ENCODE measurements at places on chromosomes 3 and 15. TPM values are rescaled to one million over a fixed set of nuclear protein-coding genes. Genes with fewer than 3 reads are reported as not detected.

The TMC3 gene
- total RNA-seq = 0.14 TPM

The TEX264 gene
- 37.7 TPM for total RNA-seq

The RBP2 gene
- total RNA-seq = not detected

The FETUB gene
- total RNA-seq = not detected

The IL5RA gene
- total RNA-seq = 2.2 TPM

The GHSR gene
- total RNA-seq = not detected

The RAF1 gene
- 138 TPM for total RNA-seq

The CCDC71 gene
- 15.0 TPM for total RNA-seq

The ADCY5 gene
- total RNA-seq = 125 TPM

DNA sequence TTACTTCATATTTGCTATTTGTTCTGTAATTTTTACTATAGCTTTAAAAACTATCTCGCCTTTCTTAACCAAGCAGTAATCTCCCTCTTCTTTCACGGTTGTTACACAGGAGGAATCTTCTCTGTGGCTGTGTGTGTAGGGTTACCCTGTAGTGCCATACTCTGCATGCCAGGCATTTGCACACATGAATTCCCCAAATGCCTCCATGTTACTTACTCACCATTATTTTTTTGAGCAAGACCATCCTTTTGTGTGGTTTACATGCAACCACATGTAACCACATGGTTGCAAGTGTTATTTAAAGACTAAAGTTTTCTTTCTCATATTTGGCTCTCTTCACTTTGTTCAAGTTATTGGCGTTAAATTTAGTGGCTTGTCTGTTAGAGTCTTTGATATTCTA lies 45.5 kb downstream of the HPS3 start:
- no peak for DNase-seq

DNA sequence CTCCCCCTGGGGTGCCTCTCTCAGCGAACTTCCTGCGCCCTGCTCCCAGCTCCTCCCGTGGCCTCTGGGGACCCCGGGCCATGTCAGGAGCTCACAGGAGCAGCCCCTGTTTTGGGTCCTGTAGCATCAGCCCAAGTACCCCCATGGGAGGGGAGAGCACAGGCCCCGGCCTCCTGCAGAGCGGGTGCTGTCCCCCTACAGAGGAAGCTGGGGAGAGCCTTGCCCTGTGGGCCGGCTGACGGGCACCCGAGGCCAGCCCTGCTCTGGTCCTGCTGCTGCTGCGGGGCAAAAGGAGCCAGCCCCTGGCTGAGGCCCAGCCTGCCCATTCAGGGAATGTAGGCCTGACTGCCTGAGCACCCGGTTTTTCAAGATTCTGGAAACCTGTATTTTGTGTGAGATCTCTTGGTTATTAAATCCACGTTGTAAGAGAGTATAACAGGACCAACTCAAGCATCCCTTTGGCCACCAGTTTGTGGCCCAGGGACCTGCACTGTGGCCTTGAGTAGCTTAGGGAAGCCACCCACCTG lies 12.4 kb downstream of the PLXNA1 start:
- no peak for DNase-seq

DNA sequence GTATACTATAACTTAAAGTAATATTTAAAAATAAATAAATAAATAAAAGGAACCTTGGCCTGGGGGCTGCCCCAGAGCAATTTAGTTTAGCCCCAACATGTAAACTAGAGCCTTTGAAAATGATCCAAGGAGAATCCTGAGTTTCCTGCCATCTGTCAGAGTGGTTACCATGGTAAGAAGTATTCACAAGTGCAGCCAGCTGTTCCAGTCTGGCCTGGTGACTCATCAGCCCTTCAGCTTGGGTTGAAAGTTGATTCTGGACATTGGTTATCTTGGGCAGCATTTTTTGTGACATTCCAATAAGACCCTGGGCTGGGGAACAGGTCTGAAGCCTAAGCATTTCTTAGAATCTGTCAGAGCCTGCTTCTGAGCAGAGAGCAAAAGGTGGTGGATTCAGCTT lies 72.7 kb upstream of the LRTM1 start:
- no peak for DNase-seq

GRCh38 chr3:97763586-97764406 lies 762 bp upstream of the ARL6 start:
- DNase-seq = no peak

DNA sequence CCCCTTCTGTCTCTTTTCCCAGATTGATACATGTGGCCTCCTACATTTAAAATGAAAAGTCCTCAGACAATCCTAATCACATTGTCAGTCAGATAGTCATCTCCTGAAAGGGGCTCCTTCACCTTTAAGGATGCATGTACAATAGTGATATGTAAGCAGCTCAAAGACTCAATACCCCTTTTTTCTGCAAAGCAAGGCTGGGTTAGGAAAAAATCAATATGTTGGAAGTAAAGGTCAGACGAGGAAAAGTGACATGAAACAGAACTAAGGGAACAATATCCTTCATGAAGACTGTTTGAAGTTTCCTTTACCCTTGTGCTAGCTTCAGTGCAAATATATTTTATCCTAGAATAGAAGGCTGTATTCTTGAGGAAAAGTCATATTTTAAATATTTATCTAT lies 539.3 kb downstream of the NR2F2 start:
- no peak for DNase-seq

DNA sequence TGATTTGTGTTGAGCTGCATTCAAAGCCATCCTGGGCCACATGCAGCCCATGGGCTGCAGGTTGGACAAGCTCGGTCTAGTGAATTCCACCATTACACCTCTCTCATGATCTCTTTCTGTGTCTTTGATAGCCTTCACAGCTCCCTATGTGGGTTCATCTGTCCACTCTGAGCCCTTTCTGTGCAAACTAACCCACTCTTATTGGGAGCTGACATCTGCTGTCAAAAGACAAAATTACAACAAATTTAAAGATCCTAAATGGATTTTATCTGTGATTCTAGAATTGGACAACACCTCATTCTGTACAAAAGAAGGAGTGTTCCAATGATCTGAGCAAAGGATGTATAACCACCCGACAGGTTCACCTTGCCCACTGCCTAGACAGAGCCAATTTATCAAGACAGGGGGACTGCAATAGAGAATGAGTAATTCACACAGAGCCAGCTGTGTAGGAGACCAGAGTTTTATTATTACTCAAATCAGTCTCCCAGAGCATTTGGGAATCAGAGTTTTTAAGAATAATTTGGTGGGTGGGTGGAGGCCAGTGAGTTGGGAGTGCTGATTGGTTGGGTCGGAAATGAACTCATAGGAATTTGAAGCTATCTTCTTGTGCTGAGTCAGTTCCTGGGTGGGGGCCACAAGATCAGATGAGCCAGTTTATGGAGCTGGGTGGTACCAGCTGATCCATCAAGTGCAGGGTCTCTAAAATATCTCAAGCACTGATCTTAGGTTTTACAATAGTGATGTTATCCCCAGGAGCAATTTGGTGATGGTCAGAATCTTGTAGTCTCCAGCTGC lies 2.6 kb upstream of the XYLB start:
- no peak for DNase-seq

GRCh38 chr3:190101320-190102011 lies 19.2 kb downstream of the P3H2 start:
- DNase-seq = no peak

- DNase-seq = no peak
These were observed 51.8 kb downstream of the CHCHD6 start for GRCh38 chr3:126755866-126756265.

GRCh38 chr3:172673210-172673679 lies 37.6 kb downstream of the NCEH1 start:
- DNase-seq = peak; percentile 55

- no peak for DNase-seq
These were observed 15.7 kb downstream of the UQCC5 start for GRCh38 chr3:52552089-52552488.

GRCh38 chr3:194536871-194537637 lies 50.3 kb upstream of the ATP13A3 start:
- no peak for DNase-seq

DNA sequence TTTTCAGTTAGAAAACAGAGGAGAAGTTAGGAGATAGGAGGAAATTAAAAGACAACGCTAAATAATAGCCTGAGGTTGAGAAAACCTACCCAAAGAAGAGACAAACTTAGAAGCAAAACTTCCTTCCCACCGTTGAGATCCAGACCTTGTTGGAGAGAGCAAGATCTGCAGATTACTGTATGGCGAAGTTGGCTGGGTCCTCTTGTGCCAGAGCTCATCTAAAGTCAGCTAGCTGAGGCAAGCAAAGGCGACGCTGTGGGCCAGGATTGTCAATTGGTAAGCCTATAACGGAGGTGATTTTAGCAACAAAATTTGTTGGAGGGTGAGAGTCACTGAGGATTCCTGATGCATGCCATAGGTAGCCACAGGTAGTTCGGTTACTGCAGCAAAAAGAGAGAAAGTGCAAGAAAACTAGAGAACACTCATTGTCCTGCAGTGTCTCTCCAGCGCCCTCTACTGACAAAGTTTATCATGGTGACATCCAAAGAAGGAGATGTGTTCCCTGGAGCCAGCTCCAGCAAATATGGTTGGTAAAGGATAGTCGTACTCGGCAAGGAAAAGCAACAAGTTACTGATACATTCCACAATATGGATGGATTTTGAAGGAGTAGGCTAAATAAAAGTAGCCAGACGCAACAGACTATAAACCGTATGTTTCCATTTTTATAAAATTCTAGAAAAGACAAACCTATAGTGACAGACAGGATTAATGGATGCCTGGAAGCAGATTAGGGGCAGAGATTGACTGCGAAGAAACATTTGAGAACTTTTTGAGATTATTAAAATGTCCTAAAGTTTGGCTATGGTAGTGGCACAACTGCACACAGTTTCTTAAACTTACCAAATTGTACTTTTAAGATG lies 9.8 kb upstream of the OR5K4 start:
- DNase-seq = peak; percentile 21

- peak; percentile 91 for DNase-seq
These were observed 704 bp downstream of the DLG1 start for GRCh38 chr3:197297476-197298340.

- DNase-seq = no peak
These were observed 64.9 kb upstream of the SPRED1 start for GRCh38 chr15:38187630-38188313.

- no peak for DNase-seq
These were observed 141.8 kb downstream of the XXYLT1 start for GRCh38 chr3:195129072-195129643.

DNA sequence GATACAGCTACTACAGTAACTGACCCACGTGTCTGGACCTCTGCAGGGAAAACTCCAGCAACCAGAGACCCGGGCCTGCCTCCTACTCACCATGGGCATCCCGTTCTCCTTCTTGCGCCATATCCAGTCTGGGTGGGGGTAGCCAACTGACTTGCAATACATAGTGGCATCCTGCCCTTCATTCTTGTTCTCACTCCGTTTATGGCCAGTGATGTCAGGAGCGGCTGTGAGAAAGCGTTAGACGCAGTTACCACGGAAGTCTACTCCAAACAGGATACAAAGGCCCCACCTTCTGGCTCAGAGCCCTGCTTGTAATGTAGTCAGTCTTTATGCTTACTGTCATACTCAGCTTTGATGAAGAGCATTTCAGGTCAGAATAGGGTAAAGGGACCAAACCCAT lies 59.6 kb downstream of the NPTN start:
- DNase-seq = peak; percentile 42

- no peak for DNase-seq
These were observed 246.6 kb downstream of the CBLB start for GRCh38 chr3:105622169-105622568.

- no peak for DNase-seq
These were observed 58.8 kb downstream of the GADL1 start for GRCh38 chr3:30835667-30836066.

DNA sequence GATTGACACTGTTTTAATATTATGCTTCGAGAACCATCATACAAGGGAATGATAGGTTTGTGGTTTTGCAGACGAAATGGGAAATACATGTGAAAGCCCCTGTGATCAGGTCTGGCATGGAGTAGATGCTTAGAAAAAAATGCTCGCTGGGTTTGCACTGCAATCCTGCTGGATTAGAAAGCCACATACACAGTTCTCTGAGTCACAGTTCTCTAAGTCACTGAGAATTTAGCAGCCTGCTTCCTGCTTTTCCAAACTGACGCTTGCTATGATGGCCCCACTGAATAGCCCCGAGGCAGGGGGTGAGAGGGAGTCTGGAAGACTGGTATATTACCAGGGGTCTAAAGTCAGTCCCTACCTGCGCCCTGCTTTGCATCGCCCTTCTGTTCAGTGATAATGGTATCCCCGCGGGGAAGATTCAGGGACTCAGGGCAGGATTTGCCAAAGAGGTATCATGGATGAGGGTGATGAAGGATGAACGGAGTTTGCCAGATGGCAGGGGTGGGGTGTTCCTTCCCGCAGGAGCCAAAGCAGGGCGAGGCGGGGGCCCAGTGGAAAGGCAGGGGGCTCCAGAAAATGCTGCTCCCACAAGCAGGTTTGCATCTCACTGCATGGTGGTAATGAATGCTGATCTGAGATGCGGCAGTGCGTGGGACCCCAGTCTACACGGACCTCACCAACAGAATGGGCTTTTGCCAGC lies 82.3 kb downstream of the IQSEC1 start:
- no peak for DNase-seq

DNA sequence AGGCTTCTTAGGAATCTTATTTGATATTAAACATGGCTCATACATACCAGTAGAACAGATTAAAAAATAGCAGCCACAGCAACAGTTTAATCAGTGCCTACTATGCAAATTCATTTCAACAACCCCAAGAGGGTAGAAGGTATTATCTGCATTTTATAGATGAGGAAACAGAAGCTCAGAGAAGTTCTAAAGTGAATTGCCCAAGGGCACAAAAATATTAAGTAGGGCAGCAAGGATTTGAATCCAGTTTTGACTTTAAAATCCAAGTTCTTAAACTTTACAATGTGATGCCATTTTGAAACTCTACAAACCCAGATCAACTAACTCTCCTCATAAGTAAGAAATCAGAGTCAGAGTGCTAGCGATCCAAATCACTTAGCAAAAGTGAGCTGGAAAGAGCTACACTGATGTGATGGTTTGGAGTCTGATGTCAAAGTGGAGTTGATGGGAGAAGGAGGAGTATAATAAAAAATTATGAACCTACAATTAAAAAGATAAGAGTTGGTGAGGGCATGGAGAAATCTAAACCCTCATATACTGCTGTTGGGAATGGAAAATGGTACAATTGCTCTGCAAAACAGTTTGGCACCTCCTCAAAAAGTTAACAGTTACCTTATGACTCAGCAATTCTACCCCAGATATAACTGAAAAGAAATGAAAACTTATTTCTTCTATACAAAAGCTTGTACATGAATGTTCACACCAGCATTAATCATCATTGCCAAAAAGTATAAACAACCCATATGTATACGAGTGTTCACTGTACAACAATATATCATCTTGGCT lies 51.0 kb upstream of the PLXND1 start:
- DNase-seq = no peak

DNA sequence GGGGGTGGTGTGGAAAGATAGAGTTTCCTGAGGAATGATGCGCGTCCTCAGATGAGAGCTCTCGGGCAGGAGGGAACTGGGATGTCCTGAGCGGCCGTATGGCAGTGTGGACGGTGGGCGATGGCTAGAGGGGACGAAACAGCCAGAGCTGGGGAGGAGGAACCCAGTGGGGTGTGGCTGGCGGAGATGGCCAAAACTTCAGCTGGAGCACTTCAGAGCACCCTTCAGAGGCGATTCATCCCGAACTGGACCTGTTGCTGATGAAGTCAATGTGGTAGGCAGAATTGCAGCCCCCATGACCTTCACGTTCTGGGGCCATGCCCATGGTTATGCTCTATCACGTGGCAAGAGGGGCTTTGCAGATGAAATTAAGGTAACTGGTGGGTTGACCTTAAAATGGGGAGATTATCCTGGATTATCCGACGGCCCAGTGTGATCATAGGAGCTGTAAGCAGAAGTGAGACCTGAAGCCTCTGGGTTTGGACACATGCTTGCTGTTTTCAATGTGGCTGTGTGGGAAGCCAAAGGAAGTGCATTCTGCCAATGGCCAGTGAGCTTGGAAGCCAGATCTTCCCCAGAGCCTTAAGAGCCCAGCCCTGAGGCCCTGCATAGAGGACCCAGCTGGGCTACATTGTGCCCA lies 52.3 kb downstream of the ATP1B3 start:
- no peak for DNase-seq

Measured in right cardiac atrium (tissue), 5 donors.